CD8-positive, alpha-beta memory T cell (primary cell): ENCODE measurements at places on chromosomes 2 and 18. TPM values are rescaled to one million over a fixed set of nuclear protein-coding genes. Genes with fewer than 3 reads are reported as not detected.

HNMT gene
- not detected for polyA plus RNA-seq

CACNB4 gene
- polyA plus RNA-seq: not detected

RAMP1 gene
- 0.59 TPM for polyA plus RNA-seq

UPP2 gene
- not detected for polyA plus RNA-seq

IL36RN gene
- polyA plus RNA-seq: not detected

CFAP65 gene
- not detected for polyA plus RNA-seq

AMMECR1L gene
- polyA plus RNA-seq: 8.7 TPM

CRYGB gene
- polyA plus RNA-seq: not detected

DAW1 gene
- polyA plus RNA-seq: not detected

TMEM247 gene
- not detected for polyA plus RNA-seq

UGT1A10 gene
- polyA plus RNA-seq: not detected

EVA1A gene
- not detected for polyA plus RNA-seq

WNT6 gene
- 0.39 TPM for polyA plus RNA-seq

DPP10 gene
- polyA plus RNA-seq: not detected

GALR1 gene
- polyA plus RNA-seq: not detected

C2orf15 gene
- 4.7 TPM for polyA plus RNA-seq

UGT1A3 gene
- not detected for polyA plus RNA-seq

TTN gene
- polyA plus RNA-seq: 2.0 TPM

AQP12A gene
- not detected for polyA plus RNA-seq

MOCOS gene
- polyA plus RNA-seq: 0.07 TPM

PID1 gene
- not detected for polyA plus RNA-seq

PXDN gene
- polyA plus RNA-seq: 3.3 TPM

MARCO gene
- polyA plus RNA-seq: not detected

EFHD1 gene
- 1.6 TPM for polyA plus RNA-seq

KDSR gene
- polyA plus RNA-seq: 103 TPM

SNTG2 gene
- 0.30 TPM for polyA plus RNA-seq

MDH1 gene
- polyA plus RNA-seq: 241 TPM

C2orf80 gene
- polyA plus RNA-seq: not detected

DSG1 gene
- polyA plus RNA-seq: not detected

LRP1B gene
- not detected for polyA plus RNA-seq

CNRIP1 gene
- polyA plus RNA-seq: not detected

IL36G gene
- not detected for polyA plus RNA-seq

GPR155 gene
- polyA plus RNA-seq: 12.6 TPM

CTIF gene
- 0.89 TPM for polyA plus RNA-seq

SCN7A gene
- not detected for polyA plus RNA-seq

SCN9A gene
- not detected for polyA plus RNA-seq

TMEFF2 gene
- not detected for polyA plus RNA-seq

CPLX4 gene
- not detected for polyA plus RNA-seq

MOGAT1 gene
- not detected for polyA plus RNA-seq

CHAC2 gene
- polyA plus RNA-seq: 3.8 TPM

PROKR1 gene
- not detected for polyA plus RNA-seq

INPP5D gene
- 146 TPM for polyA plus RNA-seq

ALK gene
- not detected for polyA plus RNA-seq

UGT1A7 gene
- not detected for polyA plus RNA-seq

LPIN2 gene
- 68.6 TPM for polyA plus RNA-seq

FBXO48 gene
- polyA plus RNA-seq: 0.79 TPM

ITPRIPL1 gene
- polyA plus RNA-seq: 17.5 TPM

ABCG8 gene
- not detected for polyA plus RNA-seq

SERPINB13 gene
- polyA plus RNA-seq: not detected

MAP3K2 gene
- 65.0 TPM for polyA plus RNA-seq

NIFK gene
- polyA plus RNA-seq: 54.4 TPM

TEX44 gene
- polyA plus RNA-seq: not detected
